ENCODE measurements at places on chromosomes 1 and 21.

DNA sequence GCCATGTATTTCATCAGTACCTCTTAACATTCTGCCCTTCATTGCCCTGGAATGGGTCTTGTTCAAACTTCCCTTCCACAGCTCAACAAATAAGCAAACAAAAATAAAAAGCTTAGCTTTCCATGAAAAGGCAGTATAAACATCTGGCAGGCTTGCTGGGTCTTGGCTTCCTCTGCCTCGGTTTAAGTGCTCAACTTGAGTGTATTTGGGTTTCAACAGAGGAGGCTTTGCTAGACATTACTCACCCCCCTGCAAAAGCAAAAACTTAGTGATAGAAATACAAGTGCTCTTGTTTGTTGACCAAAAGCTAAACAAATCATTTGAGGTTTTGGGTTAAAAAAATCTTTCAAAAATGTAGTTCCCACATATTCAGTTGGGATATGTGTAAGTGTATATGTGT, 518.5 kb downstream of the PLPP3 start:
- no peak for DNase-seq

GRCh38 chr1:153428073-153428638, 11.8 kb downstream of the S100A7A start:
- DNase-seq = no peak

- no peak for DNase-seq
These were observed 78.4 kb downstream of the PRDM2 start for GRCh38 chr1:13778431-13778830.

DNA sequence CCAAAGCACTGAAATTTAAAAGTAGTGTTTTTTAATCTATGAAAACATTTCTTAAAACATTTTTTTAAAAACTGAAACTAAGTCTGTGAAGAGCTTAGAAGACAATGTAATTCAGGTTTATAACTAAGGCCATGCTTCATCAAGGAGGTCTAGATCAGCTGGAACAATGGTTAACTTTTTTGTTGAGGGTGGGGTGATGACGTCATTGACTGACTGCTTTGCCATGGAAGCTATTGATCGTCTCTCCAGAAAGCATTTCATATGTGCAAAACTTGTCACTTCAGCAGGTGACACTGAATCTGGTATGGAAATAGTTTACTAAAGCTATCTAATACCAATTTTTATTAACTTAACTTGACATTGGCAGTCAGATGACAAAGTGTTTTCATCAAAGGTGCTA, 21.0 kb downstream of the RAVER2 start:
- DNase-seq = no peak

- no peak for DNase-seq
These were observed 2.4 kb upstream of the RAB4A start for GRCh38 chr1:229268505-229268904.

- DNase-seq = no peak
These were observed 586 bp upstream of the AGPAT3 start for GRCh38 chr21:43864313-43864961.

GRCh38 chr1:234665975-234666605, 56.1 kb upstream of the IRF2BP2 start:
- no peak for DNase-seq

GRCh38 chr1:227603327-227603726, 40.0 kb downstream of the ZNF678 start:
- no peak for DNase-seq

- no peak for DNase-seq
These were observed 1103.3 kb upstream of the B3GALT2 start for GRCh38 chr1:194289569-194290266.

DNA sequence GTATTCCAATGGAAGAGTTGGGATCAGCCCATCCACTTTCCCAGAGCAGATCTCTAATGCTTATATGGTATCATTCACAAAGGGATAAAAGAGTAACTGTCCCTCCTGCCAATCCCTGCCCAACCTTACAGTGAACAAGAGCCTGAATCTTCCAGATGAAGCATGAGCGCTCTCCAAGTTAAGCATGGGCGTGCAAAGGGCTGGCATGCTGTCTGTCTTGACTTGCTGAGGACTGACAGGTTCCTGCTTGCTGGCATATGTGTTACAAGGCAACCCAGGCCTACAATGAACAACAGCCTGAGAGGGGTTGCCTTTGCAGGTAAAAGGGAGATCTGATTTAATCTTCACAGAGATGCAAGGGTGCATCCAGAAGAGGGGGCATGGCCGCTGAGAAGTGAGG, 155.6 kb upstream of the SOD1 start:
- no peak for DNase-seq

DNA sequence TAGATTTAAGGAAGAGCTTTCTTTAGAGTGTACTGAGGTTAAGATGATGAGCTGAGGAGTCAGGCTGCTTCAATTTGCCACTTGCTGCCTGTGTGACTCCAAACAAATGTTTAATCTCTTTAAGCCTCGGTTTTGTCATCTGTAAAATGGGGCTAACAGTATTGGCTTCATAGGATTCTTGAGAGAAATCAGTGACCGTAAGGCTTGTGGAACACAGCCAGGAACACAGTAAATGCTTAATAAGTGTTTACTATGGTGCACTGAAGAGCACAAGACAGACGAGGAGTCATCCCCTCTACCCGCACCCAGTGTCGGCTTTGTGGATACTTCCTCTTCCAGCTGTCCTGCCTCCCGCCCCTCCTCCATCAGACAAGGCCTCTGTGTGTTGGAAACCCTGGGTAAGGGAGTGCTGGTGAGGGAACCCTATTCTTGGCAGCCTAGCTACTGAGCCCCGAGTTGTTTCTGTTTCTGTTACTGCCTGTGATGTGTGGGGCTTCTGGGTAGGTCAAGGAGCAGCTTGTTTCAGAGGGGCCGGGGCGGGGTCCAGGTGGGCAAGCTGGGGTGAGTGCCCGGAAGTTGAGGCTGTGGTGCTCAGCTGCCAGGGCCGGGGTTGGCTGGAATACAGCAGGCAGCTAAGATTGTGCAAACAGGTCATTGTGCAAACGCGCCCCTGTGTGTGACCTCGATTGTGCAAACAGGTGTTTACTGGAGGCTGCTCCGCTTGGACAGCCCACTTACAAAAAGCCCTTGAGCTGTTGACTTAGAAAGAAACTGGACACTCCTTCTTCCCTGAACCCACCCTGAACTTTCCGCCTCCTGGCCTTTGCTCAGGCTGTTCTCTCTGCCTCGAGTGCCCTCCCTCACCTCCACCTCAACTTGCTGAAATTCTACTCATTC, 4.0 kb upstream of the CSF3R start:
- DNase-seq = peak; percentile 43

- no peak for DNase-seq
These were observed 31.6 kb upstream of the ETS2 start for GRCh38 chr21:38774152-38774551.

- DNase-seq = no peak
These were observed 61.2 kb downstream of the KCNN3 start for GRCh38 chr1:154808909-154809262.

DNA sequence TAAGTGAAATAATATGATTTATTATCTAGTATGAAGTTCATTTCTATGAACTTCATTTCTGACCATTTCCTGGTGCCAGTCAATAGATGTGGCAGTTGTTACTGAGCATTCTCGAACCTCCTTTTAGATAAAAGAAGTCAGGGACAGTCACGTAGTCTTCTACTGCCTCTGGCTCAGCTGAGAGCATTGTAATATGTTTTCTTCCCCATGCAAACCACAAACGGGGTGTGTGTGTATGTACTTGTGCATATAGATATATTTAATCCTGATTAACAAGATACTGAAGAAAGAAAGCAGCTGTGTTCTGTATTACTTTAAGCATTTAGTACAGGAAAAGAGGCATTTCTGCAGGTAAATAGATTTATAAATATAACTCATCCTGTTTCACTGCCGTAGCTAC, 21.6 kb downstream of the ZNF684 start:
- no peak for DNase-seq

DNA sequence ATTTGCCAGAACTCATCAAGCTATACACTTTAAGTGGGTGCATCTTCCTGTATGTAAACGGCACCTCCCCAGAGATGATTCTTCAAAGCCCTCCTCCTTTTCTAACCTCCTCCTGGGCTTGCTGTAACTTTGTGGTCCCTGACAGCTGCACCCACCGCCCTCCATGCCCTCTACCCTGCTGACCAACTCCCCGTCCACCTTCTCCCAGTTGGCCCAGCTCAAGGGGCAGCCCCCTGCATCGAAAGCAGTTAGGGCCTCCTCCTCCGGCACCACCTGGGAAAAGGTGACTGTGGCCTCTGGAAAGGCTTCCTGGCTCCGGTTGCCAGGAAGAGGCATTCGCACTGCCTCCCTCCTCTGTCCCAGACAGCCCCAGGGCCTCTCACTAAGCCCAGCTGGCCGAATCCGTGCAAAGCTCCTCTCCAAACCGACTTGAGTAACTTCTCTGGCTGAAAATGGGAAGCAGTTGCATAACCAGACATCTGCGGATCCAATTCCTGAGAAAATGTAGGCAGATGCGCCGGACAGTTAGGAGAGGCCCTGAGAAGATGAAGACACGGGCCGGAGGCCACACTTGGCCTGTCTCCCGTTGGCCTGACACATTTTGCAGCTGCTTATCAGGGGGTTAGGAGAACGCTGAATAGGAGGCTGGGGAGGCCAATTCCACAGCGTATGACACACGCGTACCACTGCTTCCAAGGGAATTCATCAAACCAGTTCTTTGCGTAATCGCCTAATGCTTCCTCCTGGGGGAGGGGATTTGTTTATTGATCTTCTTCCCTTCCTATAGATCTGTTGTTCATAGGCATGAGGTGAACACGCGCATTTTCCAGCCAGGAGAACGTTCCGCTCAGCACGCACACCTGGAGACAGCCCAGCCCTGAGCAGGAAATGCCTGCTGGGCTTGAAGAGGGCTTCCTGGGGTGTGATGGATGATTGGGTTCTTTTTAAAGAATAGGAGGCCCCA, 48.7 kb upstream of the COL6A2 start:
- no peak for DNase-seq

DNA sequence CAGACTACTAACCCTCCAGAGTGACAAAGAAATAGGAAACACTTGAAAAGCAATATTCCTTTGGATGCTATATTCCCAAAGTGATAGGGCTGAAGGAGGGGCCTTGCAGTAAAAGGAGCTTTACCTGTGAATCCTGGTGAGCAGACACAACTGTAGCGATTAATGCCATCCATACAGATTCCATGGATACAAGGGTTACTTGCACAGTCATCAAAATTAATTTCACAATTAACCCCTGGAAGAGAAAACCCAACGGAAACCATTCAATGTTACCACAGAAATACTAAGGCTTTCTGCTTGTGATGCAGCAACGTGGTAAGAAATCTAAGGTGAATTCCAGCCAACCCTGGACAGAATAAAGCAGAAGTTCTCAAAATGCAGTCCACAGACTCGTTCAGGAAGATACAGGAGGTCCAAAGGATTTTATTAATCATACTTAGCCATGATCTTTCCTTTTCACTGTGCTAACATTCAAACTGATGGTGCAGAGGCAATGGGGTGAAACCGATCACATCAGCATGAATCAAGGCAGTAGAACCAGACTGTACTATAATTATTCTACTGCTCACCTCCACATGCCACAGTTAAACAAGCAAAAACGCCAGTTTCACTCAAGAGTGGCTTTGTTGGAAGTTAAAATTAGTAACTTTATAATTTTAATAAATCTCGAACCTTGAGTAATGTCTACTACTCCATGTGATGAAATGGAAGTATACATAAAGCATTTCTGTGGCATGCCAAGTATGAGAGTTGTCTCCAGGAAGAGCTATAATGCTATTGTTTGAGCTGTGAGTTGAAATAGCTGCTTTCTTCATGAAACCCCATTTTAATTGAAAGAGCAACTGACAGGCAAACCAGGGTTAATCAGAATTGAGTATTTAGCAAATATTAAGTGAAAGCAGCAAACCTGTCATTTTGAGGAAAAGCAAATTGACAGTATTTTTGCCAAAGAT, 63.2 kb upstream of the ADAM30 start:
- DNase-seq = no peak

GRCh38 chr1:111481387-111482221, 7.8 kb downstream of the C1orf162 start:
- DNase-seq = peak; percentile 33

DNA sequence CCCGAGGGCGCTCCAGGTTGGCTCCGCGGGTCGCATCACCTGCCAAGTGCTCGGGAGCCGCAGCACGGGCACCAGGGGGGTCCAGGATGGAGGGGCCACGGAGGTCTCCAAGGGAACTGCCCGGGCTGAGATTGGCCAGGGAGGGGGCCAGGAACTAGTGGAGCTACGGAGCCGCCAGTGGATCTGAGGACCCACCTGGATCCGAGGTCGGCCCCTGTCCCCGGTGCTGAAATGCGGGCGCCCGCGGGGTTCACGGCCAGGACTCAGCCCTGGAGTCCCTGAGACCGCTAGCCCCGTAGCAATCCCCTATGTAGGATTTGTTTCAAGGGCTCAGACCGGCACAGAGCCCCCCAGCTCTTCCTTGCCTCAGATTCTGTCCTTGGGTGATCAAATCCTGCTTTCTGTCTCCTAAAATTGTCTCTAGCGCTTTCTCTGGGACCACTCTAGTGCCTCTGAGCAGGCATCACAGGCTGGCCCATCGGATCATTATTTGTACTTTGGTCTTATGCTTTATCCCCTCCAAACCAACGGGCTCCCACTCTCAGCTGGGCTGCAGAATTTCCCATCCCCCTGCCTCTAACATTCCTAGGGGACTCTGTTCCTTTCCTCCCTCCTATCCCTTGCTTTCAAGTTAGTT, 27.3 kb downstream of the KIAA2013 start:
- no peak for DNase-seq

- no peak for DNase-seq
These were observed 96.0 kb downstream of the NRIP1 start for GRCh38 chr21:14968821-14969220.

GRCh38 chr1:119409731-119410130, 5.2 kb upstream of the HSD3B2 start:
- no peak for DNase-seq

DNA sequence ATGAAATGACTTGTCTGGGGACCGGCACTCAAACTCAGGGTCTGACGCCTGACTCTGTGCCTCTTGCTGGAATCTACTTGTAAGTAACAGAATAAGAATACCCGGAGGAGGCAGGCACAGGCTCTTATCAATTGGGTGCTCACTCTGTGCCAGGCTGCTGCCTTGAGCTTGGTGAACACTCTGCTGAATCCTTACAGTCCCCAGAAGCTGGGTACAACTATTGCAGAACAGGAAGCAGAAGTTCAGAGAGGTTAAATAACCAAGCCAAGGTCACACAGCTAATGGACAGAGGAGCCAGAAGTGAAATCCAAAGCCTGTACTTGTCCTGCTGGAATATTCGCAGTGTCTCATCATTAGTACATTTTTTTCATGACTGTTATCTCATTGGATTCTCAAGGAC, 86.0 kb downstream of the EPHB2 start:
- DNase-seq = no peak

DNA sequence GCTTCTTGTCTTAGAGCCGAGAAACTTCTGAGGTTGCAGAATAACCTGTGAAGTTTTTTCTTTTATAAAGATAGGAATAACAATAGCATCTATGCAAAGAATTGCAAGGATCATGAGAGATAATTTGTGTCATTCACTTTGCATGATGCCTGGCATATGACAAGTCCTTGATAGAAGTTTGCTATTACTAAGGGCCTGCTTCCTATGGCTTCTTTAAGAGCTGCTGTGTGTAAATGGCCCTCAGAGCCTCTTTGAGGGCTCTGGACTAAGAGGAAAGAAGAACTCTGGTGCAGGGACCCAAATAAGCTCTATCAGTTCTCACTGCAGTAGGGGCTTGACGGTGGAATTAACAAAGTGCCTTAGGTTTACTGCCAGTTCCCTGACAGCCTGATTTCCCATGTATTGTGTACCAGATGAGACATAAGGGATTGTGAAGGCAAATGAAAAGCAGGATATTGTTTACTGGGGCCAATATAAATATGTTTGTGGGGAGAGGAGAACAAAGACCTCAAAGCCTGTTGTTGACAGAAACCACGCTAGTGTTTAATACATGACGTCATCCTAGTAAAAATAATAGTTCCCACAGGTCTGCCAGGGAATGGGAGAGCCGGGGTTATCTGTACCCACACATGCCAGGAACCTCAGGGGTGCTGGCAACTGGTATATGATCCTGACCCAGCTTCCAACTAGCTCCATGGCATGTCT, 131.2 kb upstream of the UBE2U start:
- DNase-seq = no peak

All from bone marrow (tissue), 2 donors.